Stimulated activated CD4-positive, alpha-beta T cell treated with anti-CD3 and anti-CD28 coated beads, Interleukin-4, amount 100 ng/mL, for 1 hour (primary cell): ENCODE measurements at places on chromosomes 3 and 15.

GRCh38 chr3:125693887-125694286 is 98.6 kb upstream of the OSBPL11 start:
- no peak for DNase-seq

GRCh38 chr3:125202197-125202596 is 10.4 kb downstream of the SLC12A8 start:
- no peak for DNase-seq

- DNase-seq: no peak
Measured at GRCh38 chr3:11307830-11308432, 35.7 kb downstream of the ATG7 start.

DNA sequence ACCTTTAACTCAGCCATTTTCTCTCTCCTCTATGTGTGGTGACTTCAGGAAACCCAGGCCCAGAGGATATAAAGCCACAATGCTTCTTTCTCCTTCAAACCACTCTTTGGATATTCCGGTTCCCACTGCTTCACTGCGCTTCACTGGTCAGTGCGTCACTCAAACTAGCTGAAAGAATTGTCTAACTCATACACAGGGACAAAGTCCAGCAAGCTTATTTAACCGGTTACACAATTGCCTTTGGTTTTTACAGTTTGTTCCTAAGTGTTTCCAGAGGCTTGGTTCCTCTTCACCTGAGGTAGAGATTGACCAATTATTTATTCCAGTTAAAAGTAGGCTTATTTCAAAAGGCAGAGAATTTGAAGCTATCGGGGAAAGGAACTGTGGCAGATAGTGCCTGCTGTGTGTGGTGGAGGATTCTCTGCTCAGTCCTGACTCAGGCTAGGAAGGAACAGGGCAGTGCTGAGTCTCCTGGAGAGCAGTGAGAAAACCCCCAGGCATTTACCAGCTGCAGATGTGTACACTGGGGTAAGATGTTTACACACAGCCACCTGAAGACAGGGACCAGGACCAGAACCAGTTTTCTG is at the start of gene HGD:
TSS of gene HGD (minus strand) at position 145 of the 587 bp plus-strand sequence. CDS start at position 17, 128 bp downstream.
- no peak for DNase-seq

DNA sequence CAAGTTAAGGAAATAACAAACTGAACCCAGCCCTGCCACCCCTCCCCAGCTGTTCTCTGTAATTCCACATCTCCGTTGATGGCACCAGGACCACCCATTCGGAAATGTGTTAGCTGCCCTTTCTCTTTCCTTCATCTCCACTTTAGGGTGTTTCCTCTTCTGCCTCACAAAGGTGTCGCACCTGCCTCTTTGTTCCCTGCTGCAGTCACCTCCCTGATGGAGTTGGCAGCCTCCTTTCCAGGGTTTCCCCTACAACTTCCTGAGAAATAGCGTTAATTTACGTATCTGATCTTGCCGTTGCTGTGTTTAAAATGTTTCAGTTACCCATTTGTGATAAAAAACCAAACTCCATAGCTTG is 57.3 kb downstream of the GPR171 start:
- no peak for DNase-seq

- no peak for DNase-seq
Measured at GRCh38 chr15:70518201-70519003, 245.0 kb downstream of the UACA start.

- DNase-seq: no peak
Measured at GRCh38 chr3:52195823-52196331, 2.1 kb upstream of the ALAS1 start.

DNA sequence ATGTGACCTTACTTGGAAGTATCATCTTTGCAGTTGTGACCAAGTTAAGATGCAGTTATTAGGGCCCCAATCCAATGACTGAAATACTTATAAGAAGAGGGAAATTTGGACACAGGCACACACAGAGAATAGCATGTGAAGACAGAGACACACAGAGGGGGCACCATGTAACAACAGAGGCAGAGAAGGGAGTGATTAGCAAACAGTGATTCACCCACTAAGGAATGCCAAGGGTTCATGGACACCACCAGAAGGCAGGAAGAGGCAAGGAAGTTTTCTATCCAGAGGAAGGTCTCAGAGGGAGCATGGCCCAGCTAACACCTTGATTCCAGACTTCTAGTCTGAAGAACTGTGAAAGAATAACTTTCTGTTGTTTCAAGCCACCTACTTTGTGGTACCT is 25.0 kb downstream of the SIDT1 start:
- DNase-seq: no peak

- peak; percentile 18 for DNase-seq
Measured at GRCh38 chr3:100254168-100254777, 6.5 kb upstream of the TBC1D23 start.

- no peak for DNase-seq
Measured at GRCh38 chr15:34628577-34629152, 45.2 kb upstream of the GOLGA8B start.

DNA sequence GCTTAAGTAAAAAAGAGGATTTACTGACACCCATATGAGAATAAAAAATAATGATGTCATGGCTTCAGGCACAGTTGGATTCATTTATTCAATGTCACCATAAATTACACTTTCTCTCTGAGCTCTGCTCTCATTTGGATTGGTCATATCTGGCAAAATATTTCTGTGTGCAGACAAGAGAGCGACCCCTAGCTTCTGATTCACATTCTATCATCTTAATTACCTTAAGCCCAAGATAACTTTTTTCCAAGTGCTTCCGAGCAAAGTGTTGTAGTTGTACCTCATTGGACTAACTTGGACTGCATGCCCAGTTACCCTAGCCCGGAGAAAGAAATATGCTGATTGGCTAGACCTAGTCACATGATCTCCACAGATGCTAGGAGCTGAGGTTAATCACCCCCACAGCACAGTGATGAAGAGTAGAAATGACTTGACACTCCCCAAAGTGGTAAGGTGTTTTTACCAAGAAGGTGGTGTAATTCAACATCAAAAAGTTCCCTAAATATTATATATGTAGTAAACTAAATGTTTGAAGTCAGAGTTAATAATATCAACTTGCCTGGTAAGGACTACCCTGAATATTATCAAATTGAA is 552.2 kb upstream of the SUCLG2 start:
- no peak for DNase-seq

- DNase-seq: no peak
Measured at GRCh38 chr15:92463826-92464225, 70.1 kb downstream of the ST8SIA2 start.

DNA sequence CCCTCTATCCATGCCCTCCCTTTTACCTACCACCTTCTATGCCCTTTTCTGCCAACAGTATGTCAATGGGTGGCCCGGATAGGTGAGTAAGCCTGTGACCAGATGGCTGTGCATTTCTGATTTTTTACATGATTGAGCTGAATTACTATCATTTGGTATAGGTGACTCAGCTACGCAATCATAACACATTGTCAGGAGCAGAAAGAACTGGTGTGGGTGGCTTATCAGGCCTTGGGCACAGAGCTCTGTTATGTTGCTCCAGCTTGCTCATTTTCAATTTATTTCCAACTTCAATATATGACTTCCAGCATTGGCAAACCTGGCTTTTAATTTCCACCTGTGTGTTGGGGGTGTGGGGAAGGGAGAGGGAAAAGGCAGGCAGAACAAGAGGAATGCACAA is 86.6 kb upstream of the AGBL1 start:
- DNase-seq: no peak

DNA sequence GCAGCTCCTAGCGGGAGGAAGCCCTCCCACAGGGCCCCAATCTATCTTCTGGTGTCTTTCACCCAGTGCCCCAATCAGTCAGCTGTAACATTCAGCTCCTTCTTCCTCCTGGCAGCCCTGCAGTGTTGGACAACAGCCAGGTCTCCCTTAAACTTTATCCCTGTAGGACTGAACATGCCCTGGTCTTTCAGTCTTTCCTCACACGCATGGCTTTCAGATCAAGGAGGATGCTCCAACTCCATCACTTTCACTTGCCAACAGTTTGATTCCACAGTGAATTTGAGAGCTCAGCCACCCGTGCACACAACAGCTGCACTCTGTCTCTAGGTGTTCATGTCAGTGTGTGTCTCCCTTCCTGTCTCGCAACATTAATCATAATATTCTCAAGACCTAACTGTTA is 28.5 kb upstream of the LRRC34 start:
- DNase-seq: no peak

DNA sequence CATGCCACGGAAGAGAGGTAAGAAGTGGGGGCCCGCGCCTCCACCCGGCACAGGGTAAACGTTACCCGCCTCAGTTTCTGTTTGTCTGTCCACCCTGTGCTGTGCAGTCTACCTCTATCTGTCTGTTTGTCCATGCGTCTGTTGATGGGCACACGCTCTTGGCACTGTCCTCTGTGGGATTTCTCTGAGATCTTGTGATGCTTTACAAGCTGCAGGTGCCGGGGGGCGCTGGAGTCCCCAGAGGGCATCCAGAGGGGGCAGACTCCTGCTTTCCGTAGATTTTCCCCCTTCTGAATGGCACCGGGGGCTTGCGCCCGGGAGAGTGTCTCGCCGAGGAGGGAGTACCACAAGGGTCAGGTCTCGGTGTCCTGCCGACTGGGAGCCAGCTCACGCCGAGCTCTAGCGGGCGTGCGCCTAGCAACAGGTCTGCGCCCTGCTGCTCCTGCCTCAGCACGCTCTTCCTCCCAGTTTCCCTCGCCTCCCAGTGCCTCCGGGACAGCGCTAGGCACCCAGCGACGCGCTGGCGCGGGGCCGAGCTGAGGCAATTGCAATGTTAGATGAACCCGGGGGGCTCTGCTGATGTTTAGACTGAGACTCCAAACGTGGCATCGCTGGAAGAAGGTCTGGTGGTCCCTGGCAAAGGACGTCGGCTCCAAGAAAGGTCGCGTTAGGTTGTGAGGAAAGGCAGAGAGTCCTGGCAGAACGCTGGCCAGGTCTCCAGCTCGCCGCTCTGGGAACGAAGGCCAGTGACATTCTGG is 667 bp downstream of the CEMIP start:
- DNase-seq: no peak

DNA sequence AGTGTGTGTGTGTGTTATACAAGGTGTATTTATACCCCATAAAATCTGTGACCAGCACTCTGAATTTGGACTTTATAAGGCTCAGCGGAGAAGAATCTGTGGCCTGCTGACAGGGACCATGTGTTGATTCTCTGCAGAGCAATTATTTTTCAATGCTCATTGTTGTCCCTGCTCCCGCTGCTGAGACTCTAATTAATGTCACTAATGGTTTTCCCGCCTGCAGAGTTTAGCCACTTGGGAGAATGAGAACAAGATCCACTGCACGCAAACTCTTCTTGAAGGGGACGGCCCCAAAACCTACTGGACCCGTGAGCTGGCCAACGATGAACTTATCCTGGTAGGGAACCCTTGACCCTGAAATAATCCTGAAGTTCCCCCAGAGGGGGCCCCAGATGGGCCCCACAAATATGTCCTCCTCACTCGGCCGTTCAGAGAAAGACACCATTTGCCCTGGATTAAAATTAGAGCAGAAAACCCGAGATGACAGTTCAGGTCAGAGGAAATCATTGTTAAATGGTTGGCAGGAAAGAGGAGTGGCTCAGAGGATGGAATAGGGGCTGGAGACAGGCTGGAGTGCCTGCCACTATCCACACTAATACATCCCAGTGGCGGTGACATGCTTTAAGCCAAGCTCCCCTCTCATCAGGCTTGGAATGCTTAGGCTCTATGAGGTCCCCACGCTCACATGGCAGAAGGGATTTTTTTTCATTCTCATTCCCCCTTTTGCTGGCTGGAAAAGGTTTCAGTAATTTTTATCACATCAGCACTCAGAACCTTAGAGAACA is 3.3 kb downstream of the CRABP1 start:
- no peak for DNase-seq

DNA sequence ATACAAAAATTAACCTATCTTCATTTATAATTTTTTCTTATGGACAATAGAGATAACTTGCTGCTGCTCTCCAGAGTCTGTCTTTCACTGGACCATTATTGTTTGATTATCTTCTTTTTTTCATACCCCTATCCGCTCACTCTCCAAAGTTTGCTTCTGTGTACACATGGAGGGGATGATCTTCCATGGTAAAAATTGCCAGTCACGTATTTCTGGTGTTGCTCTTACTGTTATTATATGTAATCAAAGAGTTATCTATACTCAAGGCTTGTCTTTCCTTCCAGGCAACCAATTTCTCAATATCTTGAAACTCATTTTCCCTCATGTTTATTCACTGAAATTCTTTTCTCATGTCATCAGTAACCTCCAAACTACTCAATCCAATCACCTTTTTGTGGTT is 817.8 kb upstream of the NECTIN3 start:
- no peak for DNase-seq

GRCh38 chr15:100106732-100107131 is 235.0 kb downstream of the ADAMTS17 start:
- no peak for DNase-seq

DNA sequence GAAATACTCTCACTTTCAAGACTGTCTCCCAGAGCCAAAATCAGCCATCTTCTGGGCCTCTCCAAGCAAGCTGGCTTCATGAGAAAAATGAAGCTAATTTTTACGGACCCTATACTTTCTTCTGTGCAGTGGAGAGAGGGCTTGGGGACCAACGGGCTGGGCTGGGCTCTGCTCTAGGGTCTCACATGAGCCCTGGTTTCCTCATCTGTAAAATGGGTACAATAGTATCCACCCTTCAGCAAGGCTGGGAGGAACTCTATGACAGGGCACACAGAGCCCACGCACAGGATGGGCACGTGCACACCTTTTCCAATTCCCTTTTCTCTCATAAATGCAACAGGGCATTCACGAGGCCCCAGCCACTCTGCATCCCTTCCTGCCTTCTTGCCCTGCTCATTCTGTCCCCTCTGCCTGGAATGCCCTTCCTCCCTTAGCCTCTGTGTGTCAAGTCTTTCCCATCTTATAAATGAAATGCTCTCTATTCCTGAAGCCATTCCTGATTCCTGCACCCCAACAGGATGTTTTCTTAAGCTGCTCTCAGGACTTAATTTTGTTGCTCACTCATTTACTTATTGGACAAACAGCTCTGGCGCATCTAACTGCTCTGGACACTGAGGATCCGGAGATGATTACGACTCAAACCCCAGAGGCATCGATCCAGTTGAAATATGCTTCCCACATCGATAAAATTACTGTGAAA is 32.9 kb upstream of the SEC13 start:
- no peak for DNase-seq

GRCh38 chr3:39220407-39221140 is 28.2 kb upstream of the XIRP1 start:
- no peak for DNase-seq

DNA sequence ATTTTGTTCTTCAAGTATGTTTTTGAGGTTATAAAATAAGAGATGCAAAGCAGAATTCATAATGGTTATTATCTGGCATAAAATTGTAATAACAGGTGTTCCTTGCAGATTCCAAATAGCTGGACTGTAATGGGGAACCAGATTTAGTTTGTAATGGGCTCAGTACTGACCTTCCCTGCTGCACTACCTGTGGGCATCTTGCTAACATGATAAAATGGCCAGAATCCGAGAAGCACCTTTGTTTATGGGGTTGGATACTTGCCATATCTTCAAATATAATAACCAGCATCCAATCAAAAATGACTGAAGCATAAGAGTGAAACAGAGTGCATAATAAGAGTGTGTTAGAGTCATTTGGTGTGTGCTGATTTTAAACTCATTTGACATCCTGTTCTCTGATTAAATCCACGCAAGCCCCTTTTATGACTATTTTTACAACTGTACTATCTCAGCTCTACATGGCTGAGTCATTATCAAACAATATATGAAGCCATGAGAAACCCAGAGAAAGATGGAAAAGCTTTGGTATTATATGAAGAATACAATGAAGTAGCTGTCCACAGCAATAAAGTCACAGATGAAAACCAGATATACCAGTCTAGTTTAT is 292.4 kb downstream of the CNTN4 start:
- no peak for DNase-seq
